ENCODE measurements at places on chromosomes 7 and 10.

- DNase-seq = peak; percentile 21
Observed at GRCh38 chr7:84705706-84706105, 481.1 kb downstream of the SEMA3D start.

GRCh38 chr10:31749301-31749700 lies 179.3 kb downstream of the ARHGAP12 start:
- no peak for DNase-seq

DNA sequence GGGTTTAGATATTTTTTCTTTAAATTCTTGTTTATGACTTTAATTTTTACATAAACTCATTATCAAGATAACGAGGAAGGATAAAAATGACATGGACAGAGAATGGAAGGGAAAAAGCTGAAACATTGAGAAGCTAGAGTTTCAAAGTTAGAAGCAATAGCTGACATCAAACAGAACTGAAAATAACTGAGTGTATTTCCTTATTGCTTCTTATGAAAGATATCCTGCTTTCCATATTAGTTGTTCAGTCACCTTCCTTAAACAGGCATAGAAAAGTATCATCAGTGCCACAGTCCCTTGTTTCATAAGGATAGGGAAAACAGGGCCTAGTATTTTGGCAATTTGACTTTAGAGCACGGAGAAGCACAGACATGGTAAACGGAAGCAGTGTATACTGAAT lies 460.5 kb upstream of the GHITM start:
- no peak for DNase-seq

- DNase-seq = no peak
Observed at GRCh38 chr10:29026802-29027580, 261.9 kb upstream of the LYZL1 start.

DNA sequence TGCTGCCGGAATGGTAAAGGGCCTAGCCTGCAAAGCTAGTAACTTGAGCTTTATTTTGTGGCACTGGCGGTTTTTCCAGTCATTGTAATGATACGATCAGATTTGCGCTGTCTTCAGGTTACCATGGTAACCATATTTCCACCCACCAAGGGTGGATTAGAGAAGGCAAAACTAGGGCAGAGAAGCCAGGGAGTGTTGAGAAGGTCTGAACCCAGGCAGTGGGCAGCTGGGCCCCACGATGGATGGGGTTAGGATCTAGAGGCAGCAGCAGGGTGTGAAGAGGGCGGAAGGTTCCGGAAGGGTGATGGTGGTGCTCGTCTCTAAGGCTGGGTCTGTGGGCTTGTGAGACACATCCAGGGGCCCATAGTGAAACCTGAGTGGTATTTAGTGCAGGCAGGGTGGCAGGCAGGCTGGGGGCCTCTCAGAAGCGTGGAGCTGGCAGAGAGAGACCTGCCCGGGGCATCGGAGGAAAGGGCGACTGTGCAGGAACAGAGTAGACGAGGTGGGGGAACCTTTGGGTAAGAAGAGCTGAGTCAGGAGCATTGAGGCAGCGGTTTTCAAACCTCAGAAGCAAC lies 87.9 kb upstream of the GTF2I start:
- no peak for DNase-seq

GRCh38 chr7:157990881-157991250 lies 596.8 kb downstream of the PTPRN2 start:
- DNase-seq = no peak

DNA sequence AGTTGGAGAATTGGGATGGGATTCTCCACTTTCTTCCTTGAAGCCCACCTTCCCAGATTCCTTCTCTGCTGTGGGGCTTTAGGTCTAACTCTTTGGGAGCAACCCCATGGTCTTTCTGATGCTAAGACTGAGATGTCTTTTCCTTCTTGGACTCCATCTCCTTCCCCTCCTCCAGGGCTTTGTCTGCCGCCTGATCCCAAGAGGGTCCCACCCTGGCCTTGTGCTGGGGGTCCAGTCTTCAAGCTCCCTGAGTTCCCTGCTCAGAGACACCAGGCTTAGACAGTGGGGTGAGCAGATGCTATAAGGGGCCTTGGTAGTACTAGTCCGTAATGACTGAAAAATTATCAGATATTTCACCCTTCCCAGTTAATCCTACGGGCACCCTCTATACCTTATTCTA lies 150.5 kb downstream of the PTPN20 start:
- DNase-seq = no peak
